ENCODE measurements at places on chromosomes 13 and 19. TPM values are rescaled to one million over a fixed set of nuclear protein-coding genes. Genes with fewer than 3 reads are reported as not detected.
A peak's percentile ranks its signal among the peaks of the same experiment; 100 is the strongest.

- no peak for DNase-seq
Measured at GRCh38 chr19:40006273-40006691, 9.4 kb downstream of the ZNF546 start.

FCER2 gene
- total RNA-seq = not detected

- peak; percentile 82 for DNase-seq
Measured at GRCh38 chr13:21625366-21625765, 21.4 kb upstream of the MICU2 start.

DNA sequence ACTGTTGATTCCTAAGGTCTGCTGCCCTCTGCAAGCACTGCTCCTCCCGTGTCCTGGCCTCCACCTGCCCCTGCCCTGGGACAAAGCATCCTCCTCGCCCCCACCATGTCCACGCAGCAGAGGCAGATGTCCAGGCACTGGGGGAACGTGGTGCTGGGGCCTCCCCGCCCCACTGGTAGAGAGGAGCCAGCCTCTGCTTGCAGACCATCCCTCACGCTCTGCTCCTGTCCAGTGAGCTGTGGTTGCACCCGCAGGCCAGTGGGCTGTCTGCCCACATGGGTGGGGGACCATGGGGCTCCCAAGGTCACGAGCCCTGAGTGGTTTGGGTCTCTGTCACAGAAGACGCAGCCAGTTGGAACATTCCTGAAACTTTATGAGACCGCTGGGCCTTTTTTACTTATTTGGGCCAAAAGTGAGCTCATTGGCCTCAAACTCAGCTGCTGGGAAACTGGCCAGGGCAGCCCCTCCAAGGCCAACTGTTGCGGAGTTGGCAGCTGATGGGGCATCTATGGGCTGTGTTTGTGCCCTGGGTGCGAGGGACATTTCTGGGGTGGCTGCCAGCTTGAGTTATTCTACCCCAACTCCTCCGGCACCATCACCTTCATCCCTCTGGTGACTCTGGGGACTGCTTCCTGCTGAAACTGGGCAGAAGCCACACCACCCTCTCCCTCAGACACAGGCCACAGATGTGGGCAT is 64.8 kb upstream of the F7 start:
- no peak for DNase-seq

GRCh38 chr13:102814025-102814607 is 15.2 kb downstream of the BIVM start:
- no peak for DNase-seq
